ENCODE measurements at places on chromosomes 6 and 20.

DNA sequence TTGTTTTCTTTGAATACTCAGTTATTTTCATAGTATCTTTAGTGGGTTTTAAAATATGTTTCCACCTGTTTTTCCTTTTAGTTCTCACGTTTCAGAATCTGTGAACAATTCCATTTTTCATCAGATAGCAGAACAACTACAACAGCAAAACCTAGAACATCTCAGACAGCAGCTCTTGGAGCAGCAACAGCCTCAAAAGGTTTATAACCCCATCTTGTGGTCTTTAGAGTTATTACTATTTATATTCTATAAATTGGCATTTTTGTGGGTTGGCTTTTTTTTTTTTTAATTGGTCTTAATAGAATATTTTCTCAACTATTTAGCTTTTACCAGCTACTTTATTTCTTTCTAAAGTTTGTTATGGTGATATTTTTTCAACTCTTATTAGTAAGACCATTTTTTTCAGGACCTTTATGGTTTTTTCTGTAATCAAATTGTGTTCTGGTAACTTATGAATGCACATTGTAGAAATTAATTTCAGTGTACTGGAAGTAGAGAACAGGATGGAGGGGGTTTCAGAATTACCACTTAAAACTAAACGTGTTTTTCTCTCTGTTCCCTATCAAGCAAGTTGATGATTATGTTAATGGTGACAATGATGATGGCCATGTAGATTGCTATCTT is 72.2 kb downstream of the SCAF8 start:
- DNase-seq: no peak

GRCh38 chr6:125224231-125224861 is 70.8 kb downstream of the TPD52L1 start:
- DNase-seq: no peak

GRCh38 chr6:84460491-84460890 is 233.0 kb upstream of the CEP162 start:
- DNase-seq: no peak

DNA sequence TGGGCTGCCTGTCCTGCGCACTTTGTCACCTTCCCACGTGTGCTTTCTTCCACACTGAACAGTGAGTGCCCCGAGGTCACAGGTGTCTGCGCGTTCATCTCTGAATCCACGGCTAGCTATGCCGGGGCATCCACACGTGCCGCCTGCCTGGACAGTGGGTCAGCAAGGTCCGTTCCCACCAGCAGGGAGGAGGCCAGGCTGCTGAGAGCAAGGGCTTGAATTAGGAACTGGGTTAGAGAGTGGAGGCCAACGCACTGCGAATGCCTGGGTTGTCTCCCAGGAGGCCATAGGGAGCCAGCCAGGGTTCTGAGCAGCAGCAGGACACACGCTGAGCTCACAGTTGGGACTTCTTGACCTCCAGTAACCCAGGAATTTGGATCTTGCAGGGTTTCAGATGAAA is 248.1 kb downstream of the TAF4 start:
- DNase-seq: no peak

- no peak for DNase-seq
These were observed 35.9 kb upstream of the MYB start for GRCh38 chr6:135145063-135145800.

All from T1000 (cell line).